Cerebellar nuclear complex (tissue), 1 donor: ENCODE measurements at places on chromosomes 4 and X.

DNA sequence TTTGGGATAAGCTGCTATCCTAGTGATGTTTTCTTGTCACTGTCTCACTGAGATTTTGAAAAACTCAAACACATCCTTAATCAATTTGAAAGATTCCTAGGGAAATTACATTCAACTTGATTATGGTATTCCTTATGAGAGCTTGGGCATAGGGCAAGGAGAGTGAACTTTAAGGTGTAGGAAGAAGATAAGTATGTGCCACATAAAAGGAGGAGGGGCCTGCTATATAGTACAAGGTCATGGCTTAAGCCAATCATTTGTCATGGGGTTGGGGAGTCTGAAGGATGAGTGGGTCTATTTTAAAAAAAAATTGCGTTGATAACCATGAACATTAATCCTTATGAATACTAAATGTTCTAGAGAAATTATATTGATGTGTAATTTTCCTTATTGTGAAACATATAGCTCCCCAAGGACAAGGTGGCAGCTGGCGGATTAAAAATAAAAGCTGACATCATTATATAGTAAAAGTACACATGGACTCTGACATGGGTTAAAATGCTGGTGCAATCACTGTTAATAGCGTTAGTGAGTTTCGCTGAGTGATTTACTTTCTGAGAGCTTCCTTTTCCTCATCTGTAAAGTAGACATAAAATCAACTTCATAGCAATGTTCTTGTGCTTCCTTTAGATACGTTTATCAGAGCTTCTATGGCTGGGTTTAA is 17.4 kb downstream of the GALNT7 start:
- DNase-seq, result no peak

DNA sequence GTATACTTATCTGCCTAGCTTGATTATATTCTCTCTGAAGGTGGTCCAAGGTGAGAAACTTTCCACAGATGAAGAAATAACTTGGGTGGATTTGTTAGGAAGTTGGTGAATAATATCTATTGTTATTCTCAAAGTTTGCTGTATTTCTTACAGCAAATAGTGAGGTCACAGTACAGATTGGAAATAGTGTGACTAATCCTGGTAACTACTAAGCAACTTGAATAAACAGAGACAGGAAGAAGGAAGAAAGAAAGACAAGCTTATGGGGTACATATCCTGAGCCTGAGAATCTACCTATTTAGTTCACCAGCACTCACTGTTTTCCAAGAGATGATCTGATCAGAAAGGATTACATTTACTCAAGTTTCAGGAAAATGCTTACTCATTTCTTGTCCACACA is 1416.1 kb downstream of the RPA4 start:
- DNase-seq, result no peak

GRCh38 chrX:38718311-38718710 is 82.9 kb upstream of the MID1IP1 start:
- DNase-seq, result no peak

DNA sequence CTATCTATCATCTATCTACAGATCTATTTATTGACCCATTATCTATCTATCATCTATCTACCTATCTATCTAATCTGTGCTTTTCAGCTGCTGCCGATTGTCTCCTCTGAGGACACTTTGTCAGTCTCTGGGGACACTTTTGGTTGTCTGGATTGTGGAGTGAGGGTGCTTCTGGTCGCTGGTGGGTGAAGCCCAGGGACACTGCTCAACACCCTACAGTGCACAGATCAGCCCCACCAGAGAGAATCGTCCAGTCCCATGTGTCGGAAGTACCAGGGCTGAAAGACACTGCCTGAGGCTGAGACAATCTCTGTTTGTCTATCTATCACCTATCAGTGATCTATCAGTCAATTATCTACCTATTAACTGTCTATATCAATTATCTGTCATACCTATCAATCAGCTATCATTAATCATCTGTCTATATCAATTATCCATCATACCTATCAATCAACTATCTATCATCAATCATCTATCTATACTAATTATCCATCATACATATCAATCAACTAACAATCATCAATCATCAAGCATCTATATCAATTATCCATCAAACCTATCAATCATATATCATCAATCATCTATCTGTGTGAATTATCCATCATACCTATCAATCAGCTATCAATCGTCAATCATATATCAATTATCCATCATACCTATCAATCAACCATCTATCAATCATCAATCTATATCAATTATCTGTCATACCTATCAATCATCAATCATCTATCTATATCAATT is 70.0 kb upstream of the PPP2R3B start:
- no peak for DNase-seq

GRCh38 chrX:125198546-125198945 is 121.1 kb upstream of the TEX13C start:
- DNase-seq, result no peak

GRCh38 chrX:87392369-87392768 is 125.2 kb upstream of the KLHL4 start:
- DNase-seq, result no peak

DNA sequence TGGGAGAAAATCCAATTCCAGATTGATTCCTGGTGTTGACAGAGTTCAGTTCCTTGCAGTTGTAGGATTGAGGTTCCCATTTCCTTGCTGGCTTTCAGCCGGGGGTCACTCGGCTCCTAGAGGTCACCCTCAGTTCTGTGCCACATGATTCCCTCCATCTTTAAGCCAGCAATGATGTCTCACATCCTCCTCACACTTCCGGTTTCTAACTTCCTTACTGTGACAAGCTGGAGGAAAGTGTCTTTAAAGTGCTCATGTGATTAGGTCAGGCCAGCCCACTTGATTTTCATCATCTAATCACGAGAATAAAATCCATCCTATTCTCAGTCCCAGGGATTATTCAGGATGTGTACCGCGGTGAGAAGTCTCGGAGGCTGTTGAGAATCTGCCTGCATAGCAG is 19.4 kb upstream of the SMIM31 start:
- DNase-seq, result no peak

DNA sequence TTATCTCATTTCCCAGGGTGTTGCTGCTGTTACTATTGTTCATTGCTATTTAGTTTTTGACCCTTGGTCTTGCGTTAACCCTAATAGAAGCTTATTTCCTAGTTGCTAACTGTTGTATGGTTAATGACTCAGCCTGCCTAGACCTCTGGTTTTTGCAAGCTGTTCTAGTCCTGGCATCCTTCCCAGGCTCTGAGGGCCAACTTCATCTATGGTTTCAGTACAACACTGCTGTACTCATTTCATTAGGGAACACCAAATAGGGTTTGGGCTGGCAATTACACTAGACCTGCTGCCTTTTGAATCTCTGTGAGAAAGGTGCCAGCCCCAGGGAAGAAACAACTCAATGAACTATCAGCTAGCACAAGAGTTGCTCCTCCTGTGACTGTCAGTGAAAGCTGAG is 59.6 kb downstream of the DCX start:
- no peak for DNase-seq

DNA sequence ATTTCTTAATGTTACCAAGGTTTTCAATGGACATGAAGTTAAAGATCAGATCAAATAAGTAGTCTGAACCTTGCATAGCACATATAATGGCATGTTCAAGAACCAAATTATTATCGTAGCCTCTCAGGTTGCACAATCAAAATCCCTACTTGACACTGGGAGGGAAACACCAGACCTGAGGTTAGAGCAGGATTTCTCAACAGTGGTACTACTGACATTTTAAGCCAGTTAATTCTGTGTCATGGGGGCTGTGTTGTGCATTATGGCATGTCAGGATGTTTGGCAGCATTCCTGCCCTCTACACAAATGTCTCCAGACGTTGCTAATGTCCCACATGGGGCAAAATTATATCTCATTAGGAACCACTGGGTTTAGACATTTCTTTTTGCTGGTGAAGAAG is 20.8 kb downstream of the RLIM start:
- no peak for DNase-seq
